A549 treated with DMSO at 1 μM for 4 hours (cell line): ENCODE measurements at places on chromosomes 5 and 9. TPM values are rescaled to one million over a fixed set of nuclear protein-coding genes. Genes with fewer than 3 reads are reported as not detected.

The SLC36A2 gene
- total RNA-seq = not detected in 5 replicates

The CDHR2 gene
- total RNA-seq = 0.04 to 0.08 TPM (median 0.06 TPM) in 5 replicates

The SV2C gene
- not detected in 5 replicates for total RNA-seq

The TLN1 gene
- total RNA-seq = 104 to 127 TPM (median 121 TPM) in 5 replicates

The ZFP2 gene
- total RNA-seq = 0.05 to 0.12 TPM in 2 of 5 replicates, not detected in the others

The CETN3 gene
- 20.7 to 28.7 TPM (median 26.3 TPM) in 5 replicates for total RNA-seq

The PRDM9 gene
- total RNA-seq = not detected in 5 replicates

The GABRA1 gene
- not detected in 5 replicates for total RNA-seq

The POLR1E gene
- 37.3 to 46.5 TPM (median 44.1 TPM) in 5 replicates for total RNA-seq

The ZNF354B gene
- total RNA-seq = 4.9 to 6.6 TPM (median 5.1 TPM) in 5 replicates

The SLC6A18 gene
- not detected in 5 replicates for total RNA-seq

The DRD1 gene
- total RNA-seq = 0.77 to 1.3 TPM (median 0.95 TPM) in 5 replicates

The GPR150 gene
- total RNA-seq = 0.08 to 0.14 TPM (median 0.14 TPM) in 4 of 5 replicates, not detected in the other

The TMEM171 gene
- total RNA-seq = 4.8 to 6.9 TPM (median 5.8 TPM) in 5 replicates

The SIT1 gene
- not detected in 5 replicates for total RNA-seq

The SCGB3A2 gene
- total RNA-seq = not detected in 5 replicates

The FAM78A gene
- total RNA-seq = 0.19 to 0.69 TPM (median 0.41 TPM) in 5 replicates

The ZNF883 gene
- 0.89 to 1.1 TPM (median 0.98 TPM) in 5 replicates for total RNA-seq

The PCSK5 gene
- 0.89 to 1.5 TPM (median 1.0 TPM) in 5 replicates for total RNA-seq

The CENPK gene
- 24.5 to 36.9 TPM (median 33.5 TPM) in 5 replicates for total RNA-seq

The PKN3 gene
- 13.6 to 18.9 TPM (median 15.3 TPM) in 5 replicates for total RNA-seq

The COL23A1 gene
- not detected in 5 replicates for total RNA-seq

The PCDHGC4 gene
- not detected in 5 replicates for total RNA-seq

The IGFBPL1 gene
- 2.3 to 3.2 TPM (median 2.9 TPM) in 5 replicates for total RNA-seq

The PRRX2 gene
- 2.8 to 7.8 TPM (median 5.9 TPM) in 5 replicates for total RNA-seq

The PDLIM4 gene
- total RNA-seq = 0.08 to 0.50 TPM (median 0.19 TPM) in 4 of 5 replicates, not detected in the other

The GRM6 gene
- not detected in 5 replicates for total RNA-seq

The FRMPD1 gene
- total RNA-seq = 0.02 to 0.04 TPM (median 0.03 TPM) in 4 of 5 replicates, not detected in the other

The QRFP gene
- total RNA-seq = not detected in 5 replicates

The SLC6A3 gene
- 0.09 to 0.25 TPM (median 0.10 TPM) in 5 replicates for total RNA-seq
